WTC11 (cell line): ENCODE measurements at places on chromosomes 6 and 20. TPM values are rescaled to one million over a fixed set of nuclear protein-coding genes. Genes with fewer than 3 reads are reported as not detected.

- DNase-seq: no peak
These were observed 514 bp downstream of the TCFL5 start for GRCh38 chr20:62860924-62861691.

- DNase-seq: no peak
These were observed 65.6 kb downstream of the PLG start for GRCh38 chr6:160767647-160768019.

- DNase-seq: no peak
These were observed 517.5 kb downstream of the TFAP2B start for GRCh38 chr6:51336185-51336584.

Gene BANF2
- not detected in 3 replicates for total RNA-seq

Gene LHFPL5
- total RNA-seq: not detected in 3 replicates

Gene HUS1B
- total RNA-seq: 0.89 to 1.1 TPM (median 0.89 TPM) in 3 replicates

- no peak for DNase-seq
These were observed 69.8 kb upstream of the PHACTR2 start for GRCh38 chr6:143607974-143608373.

- no peak for DNase-seq
These were observed 12.8 kb downstream of the HMGCLL1 start for GRCh38 chr6:55566036-55566710.

Gene PTK6
- 0.22 to 0.53 TPM (median 0.32 TPM) in 3 replicates for total RNA-seq

- DNase-seq: no peak
These were observed 355.1 kb upstream of the ADGRB3 start for GRCh38 chr6:68279793-68280557.

GRCh38 chr6:112188906-112189305 is 65.5 kb downstream of the LAMA4 start:
- no peak for DNase-seq

DNA sequence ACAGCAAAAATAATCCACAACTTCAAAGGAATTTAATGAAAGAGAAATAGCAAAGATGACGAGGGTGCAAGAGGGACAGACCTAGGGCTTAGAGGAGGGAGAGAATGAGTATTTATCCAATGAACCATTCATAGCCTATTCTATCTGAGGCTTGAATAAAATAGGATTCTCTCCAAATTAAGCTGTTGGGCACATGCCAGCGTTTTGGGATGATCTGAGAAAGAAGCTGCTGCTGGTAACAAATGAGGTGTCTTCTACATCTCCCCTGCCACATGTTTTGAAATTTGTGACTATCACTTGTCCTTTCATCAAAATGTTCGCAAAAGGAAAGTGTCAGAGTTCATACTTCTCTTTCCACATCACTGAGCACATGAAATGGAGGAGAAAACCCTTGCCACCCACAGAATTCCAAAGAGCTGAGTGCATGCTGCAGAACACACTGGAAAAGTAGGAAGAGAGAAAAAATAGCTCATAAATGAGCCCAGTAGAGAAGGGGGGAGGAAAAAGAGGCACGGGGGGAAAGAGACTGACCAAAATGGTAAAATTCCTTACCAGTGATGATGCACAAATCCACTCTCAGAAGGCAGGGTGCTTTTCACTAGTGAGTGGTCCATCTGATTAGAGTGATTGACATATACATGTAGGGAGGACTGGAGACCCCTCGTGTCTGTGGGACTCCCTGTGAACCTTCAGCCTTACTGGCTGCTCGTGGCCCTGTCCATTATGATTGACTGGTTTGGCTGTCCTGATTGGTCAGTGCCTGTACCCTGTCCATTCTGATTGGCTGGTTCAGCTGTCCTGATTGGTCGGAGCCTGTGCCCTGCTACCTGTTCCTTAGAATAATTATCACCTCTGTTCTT is 180.5 kb downstream of the OGFRL1 start:
- DNase-seq: no peak

DNA sequence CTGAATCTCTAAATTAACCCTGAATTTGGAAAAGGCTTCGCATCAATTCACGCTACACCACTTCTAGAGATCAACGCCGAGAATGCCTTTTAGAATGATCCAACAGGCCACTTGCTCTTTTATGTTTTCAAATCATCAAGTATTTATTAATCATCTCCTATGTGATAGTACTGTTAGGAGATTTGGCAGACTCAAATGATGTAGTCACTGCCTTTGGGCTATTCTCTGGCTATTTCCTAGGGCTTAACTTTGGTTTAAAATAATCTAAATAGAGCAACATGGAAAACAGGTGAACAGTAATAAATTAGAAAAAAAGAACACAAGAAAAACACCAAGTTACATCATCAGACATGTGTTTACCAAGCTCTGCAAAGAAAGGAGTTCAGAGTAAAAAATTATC is 140.3 kb downstream of the TENT5A start:
- no peak for DNase-seq

DNA sequence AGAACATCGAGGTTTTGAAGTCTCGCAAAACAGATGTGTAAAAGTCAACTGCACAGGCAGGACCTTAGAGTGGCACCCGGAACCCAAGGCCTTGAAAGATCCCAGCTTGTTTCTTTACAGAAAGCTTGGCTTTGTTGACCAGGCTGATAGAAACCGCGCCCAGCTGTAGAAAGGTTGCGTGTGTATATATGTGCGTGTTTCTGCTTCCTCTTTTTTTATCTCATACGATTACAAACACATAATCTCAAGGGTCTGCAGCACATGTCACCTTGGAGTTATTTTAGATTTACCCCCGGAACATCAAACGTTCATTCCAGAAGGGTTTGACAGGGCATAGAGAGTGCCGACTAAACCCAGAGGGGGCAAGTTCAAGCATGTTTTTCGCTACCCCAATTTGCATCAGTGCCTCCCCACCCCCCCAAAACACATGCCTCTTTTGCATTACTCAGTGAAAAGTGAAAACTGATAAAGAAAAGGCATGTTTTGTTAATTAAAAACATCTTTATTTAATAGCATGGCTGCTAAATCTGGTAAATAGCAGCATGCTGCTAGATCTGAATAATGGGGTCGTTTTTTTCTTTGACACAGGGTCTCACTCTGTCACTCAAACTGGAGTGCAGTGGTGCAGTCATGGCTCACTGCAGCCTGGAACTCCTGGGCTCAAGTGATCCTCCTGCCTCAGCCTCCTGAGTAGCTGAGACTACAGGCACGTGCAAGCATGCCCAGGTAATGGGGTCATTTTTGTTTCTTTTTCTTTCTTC is 33.2 kb upstream of the NCOA3 start:
- no peak for DNase-seq

DNA sequence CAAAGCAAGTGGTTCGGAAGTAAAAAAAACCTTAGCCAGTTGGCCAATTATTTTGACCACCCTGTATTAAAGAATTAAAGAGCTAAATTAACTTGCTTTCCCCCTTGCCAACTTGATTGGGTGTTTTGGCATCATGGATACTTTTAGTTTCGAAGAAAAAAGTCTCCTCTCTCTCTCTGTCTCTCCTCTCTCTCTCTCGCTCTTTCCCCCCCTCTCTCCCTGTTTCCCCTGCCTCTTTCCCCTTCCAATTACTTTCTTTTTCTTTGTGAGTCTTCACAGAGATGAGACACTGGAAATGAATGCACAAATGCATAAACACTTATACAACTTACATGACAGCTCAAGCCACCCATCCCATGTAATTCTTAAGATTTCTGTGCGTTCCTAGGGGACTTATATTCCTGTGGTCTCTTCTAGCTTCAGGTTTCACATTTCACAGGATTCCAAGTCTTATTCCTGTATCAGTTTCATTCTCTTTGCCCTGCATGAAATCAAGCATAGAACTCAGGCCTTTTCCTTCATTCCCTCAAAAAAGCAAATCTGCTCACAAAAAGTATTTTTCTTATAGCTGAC is 32.9 kb upstream of the EYA4 start:
- no peak for DNase-seq
